ENCODE measurements at places on chromosomes 12 and 14.
A peak's percentile ranks its signal among the peaks of the same experiment; 100 is the strongest.

DNA sequence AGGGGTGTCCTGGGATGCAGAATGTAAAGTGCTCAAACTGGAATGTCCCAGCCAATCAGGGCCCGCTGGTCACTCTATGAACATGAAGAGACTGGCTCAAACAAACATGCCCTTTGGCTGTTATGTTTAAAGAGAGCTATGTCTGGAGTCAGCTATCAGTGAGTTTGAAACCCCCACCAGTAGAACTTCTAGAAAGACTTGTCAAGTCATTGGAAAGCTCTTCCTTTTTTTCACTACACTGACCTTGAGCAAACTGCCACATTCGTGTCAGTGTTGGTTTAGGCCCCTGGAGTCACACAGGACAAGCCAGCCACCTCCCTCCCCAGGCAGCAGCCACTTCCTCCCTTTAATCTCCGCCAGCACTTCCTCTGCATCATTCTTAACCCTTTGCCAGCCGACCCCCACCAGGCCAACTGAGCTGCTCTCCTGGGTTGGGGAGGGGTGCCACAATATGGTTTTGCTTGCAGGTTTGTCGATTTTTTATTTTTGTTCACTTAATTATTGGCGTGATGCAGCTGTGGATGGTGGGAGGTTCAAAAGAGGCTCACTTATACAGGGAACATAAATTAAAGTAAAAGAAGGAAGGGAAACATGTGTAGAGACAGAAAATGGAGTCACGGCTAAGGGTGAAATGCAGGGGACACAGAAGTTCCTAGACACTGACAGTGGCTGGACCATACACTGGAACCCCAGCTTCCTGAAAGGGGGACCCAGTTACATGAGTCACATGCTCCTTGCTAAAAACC is 25.3 kb downstream of the CMKLR1 start:
- DNase-seq, result no peak

- peak; percentile 2 for DNase-seq
Measured at GRCh38 chr12:14454098-14454907, 88.8 kb downstream of the ATF7IP start.

GRCh38 chr14:75283833-75284563 is 5.4 kb downstream of the FOS start:
- DNase-seq, result no peak

DNA sequence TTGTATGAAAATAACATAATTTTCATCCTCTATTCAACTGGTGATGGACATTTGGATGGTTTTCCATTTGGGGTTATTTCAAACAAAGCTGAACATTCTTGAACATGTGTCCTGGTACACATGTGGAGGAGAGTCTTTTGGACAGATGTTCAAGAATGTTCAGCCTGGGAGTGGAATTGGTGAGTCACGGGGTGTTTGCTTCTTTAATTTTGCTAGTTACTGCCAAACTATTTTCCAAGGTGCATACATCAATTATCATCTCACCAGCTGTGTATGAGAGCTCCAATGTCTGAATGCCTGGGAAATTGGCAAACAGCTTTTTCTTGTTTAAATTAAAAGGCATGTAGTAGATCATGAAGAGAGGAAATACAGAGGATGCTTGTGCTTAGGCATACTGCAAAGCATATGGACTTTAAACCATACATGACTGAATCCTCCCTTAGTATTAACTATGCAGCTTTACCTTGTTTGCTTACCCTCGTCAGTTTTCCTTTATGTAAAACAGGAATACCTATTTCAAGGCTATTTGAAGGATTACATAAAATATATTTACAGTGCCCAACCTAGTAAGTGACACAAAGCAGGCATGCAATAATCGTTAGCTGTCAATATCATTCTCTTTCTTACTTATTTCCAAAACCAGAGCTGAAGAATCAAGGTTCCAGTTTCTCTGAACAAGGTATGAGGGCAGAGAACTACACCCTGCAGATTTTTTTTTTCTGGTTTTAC is 152.1 kb downstream of the ITPR2 start:
- no peak for DNase-seq

- no peak for DNase-seq
Measured at GRCh38 chr12:23950775-23951451, 1.4 kb upstream of the SOX5 start.
